ENCODE measurements at places on chromosomes 4 and X. TPM values are rescaled to one million over a fixed set of nuclear protein-coding genes. Genes with fewer than 3 reads are reported as not detected.

SMAD1 gene
- 15.4 TPM for total RNA-seq

ZNF157 gene
- total RNA-seq = 0.06 TPM

LETM1 gene
- 48.9 TPM for total RNA-seq

PLP1 gene
- total RNA-seq = not detected

GRIA3 gene
- total RNA-seq = not detected

DNA sequence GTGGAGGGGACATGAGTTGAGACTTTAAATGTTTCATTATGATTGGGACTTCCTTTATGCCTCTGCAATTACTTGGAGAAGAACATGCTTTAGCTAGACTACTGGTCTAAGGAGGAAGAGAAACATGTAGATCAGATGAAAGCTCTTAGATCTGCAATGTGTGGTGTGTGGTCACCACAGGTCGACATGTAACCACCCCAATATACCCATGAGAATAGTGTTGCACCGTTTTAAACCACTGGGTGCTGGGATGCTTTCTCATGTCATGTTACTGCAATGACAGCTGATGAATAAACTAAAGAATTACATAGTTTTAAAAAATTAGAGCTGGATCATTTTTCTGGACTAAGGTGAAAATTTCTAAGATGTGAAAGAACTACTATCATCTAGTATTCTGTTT is 1039.7 kb downstream of the RAPGEF2 start:
- DNase-seq = no peak

DNA sequence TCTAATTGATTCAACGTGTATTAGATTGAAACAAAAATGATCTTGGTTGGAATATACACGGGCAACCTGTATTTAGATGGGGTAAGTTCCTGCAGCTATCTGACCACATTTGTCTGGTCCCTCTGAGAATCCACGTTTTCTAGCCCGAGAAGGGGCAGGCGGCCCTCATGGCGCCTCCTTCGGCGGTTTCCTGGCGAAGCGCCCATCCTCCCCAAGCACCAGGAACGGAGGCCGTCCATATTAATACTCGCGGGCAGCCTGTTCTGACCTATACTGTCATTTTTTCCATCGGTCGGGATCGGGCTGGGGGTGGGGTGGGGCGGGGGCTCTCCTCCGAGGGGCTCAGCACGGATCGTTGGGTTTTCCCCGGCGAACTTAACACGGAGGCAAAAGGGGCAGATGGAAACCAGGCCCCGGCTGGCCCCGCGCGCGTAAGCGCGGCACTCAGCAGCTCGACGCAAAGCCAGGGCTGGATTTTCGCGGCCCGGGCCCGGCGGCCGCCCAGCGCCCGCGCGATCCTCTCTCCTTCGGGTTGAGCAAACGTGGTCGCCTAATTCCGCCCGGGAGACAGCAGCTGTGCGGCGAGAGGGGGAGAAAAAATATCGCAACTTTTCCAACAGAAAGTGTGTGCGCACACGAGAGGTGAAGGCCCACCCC is 77.2 kb upstream of the BCOR start:
- peak; percentile 69 for DNase-seq

- DNase-seq = peak; percentile 69
Measured at GRCh38 chrX:24396236-24396930, 35.9 kb downstream of the SUPT20HL1 start.

DNA sequence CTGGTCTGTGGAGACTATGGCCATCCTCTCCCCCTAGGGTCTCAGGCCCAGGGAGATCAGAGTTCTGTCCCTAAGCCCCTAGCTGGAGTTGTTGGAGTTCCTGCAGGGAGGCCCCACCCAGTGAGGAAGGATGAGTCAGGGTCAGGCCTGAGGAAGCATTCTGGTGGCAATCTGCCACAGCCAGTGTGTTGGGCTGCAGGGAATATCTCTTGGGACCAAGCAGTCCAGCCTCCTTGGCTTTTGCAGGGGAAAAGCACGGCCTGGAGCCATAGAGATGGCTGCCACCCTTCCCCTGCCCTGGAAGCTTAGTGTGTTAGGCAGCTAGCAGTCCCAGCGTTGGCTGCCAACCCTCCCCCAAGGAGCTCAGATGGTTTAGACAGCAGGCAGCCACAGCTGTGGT is 202.4 kb downstream of the RTL9 start:
- no peak for DNase-seq

DNA sequence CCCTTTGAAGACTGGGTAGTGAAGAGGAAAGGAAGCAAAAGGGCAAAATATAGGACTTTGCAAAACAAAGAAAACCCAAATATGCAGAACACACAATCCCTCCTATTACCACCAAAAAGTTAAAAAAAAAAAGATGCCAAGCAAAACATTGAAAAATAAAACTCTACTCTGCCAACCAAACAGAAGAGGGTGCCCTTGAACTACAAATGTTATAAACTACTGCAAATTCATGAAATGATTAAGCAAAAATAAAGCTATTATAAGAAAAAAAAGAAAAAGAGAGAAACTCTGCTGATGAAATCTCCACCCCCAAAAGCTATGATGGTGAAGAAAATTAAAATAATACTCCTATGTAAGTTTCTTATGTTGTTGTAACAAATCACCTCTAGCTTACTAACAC is 168.5 kb upstream of the STK26 start:
- DNase-seq = peak; percentile 2

- peak; percentile 53 for DNase-seq
Measured at GRCh38 chr4:107862658-107863057, 37.9 kb downstream of the SGMS2 start.
